ENCODE measurements at places on chromosomes 2 and 18.

DNA sequence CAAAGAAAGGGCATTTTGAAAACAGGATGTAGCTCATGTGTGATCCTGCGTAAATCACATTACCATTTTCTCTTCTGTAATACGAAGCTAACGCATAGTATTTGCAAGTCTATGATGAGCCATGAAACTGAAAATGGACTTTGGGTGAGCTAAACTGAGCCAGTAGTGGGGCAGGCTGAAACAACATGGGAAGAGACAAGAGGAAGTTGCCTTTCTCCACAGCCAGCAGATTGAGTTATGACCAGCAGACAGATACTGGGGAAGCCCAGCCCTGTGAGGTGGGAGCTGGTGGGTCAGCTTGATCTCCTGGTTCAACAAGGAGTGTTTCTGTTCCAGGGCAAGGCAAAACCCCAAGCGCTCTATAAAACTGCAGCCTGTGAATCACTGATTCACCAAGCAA is 11.8 kb downstream of the CYRIA start:
- DNase-seq = no peak

GRCh38 chr2:10947005-10947440 is 35.3 kb downstream of the KCNF1 start:
- DNase-seq = no peak

DNA sequence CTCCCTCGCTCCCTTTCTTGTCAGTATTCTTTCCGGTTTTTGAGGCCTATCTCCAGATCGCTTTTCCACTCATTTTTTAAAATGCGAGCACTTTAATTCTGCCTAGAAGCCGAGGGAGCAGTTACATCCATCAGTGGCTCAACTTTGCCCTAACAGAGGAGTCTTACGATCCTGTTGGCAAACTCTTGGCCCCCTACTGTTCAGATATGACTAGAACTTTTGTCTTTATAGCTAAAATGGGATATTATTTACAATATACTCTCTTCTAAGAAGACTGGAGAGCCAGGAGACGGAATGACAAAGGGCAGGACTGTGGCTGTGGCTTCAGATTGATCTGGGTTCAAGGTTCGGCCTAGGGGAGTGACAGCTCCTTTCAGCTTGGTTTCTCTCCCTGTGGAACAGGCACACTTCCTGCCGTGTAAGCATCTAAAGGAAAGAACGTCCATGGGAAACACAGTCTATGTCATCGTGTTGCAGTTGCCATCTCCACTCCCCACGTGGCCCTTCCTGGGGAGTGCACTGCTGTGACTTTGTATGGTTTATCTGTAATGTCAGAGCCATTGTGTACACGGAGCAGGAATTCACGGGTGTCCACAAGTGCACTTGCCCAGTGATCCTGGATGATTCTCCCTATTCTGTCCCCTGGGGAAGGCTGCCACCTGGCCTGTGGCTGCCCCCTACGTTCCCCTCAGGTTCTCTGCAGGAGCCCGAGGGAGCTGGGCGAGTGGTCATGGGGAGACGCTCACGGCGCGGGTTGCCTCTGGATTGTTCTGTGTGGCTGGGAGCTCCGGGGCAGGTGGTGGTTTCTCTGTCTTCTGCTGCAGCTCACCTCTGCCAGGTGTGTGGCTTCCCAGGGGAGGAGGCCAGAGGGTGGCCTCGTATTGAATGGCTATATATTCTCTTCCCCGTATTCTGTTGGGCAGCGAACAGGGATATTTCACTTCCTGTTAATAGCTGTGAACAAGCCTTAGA is 222.0 kb downstream of the LDLRAD4 start:
- no peak for DNase-seq

GRCh38 chr2:162014751-162015150 is 59.3 kb downstream of the DPP4 start:
- DNase-seq = no peak

- no peak for DNase-seq
Observed at GRCh38 chr18:11839556-11839955, 11.7 kb upstream of the CHMP1B start.

DNA sequence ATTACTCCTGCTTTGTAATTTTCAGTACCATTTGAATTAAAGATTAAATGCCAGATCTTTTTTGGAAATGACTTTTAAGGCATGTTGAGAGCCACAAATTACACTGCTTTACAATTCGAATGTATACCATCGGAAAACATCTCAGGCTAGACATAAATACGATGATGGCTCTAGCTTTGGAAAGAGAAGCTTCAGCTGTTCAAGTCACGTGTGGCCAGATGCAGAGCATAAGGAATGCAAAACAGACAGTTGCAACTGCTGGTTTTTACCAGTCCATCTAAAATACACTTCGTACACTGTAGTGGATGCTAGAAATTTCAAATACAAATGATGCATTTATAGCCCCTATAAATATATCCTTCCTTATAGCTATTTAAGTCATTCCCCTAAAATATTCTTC is 8.0 kb downstream of the ZNF516 start:
- DNase-seq = no peak

- no peak for DNase-seq
Observed at GRCh38 chr2:119259296-119259860, 35.7 kb downstream of the STEAP3 start.

GRCh38 chr2:3533836-3534235 is 14.5 kb upstream of the ADI1 start:
- DNase-seq = no peak

DNA sequence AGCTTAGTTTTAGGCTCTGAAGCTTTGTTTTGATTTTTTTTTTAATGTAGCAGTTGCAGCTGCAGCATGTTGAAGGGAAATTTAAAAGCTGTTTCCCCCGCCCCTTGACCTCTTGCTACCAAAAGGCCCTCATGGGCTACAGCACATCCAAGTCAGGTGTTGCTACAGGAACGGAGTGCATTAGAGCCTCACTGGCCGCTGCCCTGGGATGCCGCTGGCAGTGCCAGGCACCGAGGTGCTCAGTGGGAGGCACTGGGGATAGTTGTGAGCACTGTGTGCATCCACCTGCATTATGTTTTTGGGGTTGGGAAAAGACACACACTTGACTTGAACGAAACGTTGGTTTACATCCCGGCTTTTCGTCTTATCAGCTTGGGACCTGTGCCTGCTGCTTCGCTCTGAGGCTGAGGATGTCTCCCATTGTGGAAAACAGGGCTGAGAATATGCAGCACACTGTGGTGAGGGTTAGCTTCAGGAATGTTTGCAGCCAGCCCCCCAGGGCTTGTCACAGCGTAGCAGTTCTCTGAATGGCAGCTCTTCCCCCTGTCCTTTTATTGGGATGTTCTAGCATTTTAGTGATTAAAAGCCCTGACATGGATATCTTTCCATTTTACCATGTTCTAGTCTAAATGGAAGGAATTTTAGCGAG is 24.1 kb downstream of the DCDC2C start:
- no peak for DNase-seq

DNA sequence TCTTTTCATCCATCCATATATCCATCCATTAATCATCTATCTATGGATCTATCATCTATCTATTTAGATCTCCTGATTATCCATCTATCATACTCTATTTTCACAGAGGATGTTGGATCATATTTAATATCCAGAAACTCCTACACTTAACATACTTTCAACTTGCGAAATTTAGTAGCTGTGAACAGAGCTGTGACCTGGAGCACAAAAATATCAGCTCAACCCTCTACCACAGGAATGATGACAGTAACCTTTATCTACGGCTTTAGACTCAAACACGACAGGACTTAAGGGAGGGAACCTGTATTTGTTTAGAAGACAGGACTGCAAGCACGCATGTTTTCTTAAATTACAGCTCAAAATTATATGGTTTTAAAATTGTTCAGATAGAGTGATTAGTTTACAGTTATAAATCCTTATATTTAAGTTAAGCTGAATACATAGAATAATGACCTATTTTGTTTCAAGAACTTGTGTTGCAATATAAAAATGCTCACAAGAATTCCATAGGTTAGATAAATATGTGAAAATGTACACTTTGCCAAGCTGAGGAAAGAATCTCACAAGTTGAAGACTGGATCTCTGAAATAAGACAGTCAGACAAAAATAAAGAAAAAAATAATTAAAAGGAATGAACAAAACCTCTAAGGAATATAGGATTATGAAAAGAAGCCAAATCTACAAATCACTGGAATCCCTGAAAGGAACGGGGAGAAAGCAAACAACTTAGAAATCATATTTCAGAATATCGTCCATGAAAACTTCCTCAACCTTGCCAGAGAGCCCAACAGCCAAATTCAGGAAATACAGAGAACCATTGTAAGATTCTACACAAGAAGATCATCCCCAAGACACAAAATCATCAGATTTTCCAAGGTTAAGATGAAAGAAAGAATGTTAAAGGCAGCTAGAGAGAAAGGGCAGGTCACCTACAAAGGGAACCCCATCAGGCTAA is 142.0 kb downstream of the COL6A3 start:
- DNase-seq = no peak

- DNase-seq = no peak
Observed at GRCh38 chr2:118607641-118608040, 239.8 kb downstream of the EN1 start.

DNA sequence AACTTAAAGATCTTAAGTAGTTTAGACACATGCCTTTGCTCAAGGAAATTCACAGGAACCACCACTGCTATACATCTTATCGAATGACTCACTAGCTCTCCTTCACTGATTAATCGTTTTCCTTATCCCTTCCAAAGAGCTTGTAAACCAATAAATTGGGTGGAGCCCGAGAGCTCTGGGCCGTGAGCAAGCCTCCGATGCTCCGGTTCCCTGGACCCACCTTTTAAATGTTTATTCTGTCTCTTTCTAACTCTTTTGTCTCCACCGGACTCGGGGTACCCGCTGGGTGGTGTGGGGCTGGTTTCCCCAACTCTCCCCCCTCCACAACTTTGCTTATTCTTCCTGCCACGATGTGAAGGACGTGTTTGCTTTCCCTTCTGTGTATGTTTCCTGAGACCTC is 292.9 kb upstream of the TMEFF2 start:
- DNase-seq = no peak

DNA sequence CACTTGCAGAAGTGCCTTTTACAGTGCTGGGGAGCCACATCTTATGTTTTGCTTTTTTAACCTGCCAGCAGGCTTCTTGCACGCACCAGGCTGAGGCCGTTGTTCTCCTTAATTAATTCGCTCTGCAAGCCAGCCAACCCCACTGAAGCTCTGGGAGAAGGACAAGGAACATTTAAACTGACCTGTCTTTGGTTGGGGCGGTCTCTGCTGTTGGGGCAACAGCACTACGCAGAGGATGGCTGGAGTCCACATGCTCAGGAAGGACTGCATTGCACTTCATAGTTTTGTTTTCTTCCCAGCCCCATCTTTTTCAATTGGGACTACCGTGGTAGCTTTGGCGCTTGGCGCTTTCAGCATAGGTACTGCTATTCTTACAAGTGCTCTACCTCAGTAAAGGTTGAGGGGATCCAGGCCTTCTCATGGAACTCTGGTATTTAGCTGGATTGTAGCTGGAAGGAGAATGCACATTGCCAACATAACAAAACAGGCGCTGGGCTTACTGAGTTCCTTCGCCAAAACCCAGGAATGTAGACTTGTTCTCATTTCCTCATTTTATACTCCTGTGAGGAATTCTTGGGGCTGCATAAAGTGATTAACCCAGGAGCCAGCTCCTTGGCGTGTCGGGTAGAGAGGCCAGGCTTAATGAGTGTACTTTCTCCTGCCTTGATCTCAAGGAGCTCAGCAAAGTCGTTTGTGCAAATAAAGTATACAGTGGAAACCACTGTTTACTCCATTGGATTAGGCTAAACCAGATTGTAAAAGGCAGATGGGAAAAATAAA is 146.2 kb downstream of the PRKCE start:
- DNase-seq = no peak

DNA sequence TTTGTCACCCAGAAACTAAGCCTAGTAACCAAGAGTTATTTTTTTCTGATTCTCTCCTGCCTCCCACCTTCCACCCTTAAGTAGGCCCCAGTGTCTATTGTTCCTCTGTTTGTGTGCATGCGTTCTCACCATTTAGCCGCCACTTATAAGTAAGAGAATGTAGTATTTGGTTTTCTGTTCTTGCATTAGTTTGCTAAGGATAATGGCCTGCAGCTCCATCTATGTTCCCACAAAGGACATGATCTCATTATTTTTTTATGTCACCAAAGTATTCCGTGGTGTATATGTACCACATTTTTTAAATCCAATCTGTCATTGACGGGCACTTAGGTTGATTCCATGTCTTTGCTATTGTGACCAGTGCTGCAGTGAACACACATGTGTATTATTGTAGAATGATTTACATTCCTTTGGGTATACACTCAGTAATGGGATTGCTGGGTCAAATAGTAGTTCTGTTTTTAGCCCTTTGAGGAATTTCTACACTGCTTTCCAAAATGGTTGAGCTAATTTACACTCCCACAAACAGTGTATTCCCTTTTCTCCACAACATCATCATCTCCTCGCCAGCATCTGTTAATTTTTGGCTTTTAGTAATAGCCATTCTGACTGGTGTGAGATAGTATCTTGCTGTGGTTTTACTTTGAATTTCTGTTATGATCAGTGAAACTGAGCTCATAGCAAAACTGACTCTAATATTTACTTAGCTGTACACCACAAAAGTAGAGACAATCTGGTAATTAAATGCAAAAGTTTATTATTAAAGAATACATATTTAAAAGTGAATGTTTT is 660.1 kb upstream of the SLC8A1 start:
- DNase-seq = no peak

DNA sequence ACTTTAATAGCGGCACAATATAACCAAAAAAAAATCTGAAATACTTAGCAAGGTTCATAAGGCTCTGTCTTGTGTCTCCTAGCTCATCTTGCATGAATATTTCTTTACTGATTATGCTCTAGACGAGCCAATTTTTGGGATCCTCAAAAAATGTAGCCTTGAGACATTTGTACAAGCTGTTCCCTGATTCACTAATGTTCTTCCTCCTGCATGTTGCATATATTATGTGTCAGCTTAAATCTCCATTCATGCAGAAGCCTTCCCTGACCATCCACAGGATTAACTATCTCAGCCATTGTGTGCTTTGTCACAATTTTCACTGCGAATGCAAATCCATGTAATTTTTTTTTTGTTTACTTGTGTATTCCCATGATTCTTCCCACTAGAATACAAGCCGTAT is 594.0 kb upstream of the VRK2 start:
- no peak for DNase-seq

- no peak for DNase-seq
Observed at GRCh38 chr2:21084401-21084800, 39.4 kb upstream of the TDRD15 start.

- DNase-seq = no peak
Observed at GRCh38 chr2:124678043-124678442, 653.0 kb downstream of the CNTNAP5 start.

GRCh38 chr2:224377751-224378700 is 23.9 kb downstream of the FAM124B start:
- no peak for DNase-seq
